ENCODE measurements at places on chromosomes 7 and 10.

DNA sequence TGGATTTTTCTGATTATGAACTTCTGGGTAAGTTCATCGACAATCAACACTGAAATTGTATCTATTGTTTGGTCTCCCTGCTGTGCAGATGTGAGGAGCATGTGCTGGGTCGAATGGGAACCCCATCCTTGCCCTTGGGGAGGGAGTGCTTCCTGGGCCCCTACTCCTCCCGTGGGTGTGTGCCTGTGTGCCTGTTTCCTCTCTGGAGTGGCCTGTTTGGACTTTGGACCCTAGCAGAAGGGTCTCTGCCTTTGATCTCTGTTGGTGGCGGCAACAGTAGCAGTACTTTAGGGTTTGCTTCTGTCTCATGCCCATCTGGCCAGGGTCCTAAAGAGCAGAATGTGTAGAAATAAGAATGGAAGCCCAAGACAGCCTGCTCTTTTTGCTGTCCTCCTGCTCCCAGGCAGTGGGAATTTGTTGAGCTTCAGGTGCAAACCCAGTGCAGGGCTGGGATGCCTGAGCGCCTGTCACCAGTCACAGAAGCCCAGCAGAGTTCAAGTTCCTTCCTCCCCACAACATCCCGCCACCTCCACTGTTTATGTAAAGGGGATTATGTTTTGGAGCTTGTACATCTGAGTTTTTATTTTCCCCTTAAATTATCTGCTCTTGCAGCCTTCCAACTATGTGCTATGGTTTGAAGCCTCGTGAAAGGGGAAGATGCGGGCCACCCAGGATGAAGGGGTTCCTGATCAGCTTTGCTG lies 1.5 kb upstream of the TACR2 start:
- DNase-seq = no peak

- DNase-seq = peak; percentile 77
Measured at GRCh38 chr7:25894902-25895791, 256.9 kb upstream of the NFE2L3 start.

GRCh38 chr7:69654381-69654780 lies 56.1 kb downstream of the AUTS2 start:
- DNase-seq = no peak

DNA sequence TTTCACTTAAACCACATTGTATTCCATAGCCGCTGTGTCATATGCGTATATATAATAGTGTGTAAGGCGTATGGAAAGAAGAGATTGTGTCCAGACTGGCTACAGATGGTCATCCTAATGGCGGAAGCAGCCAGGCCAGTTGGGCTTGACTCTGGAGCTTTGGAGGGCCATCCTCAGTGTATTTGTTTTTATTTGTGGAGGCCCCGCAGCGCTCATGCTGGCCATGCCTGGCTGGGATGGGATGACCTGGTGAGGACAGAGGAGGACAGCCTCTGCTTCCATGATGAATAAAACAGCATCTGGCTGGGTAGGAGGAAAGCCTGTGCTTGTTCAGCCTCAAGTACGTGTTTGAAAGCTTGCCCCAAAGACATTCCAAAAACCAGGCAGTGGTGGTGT lies 220.3 kb downstream of the EBF3 start:
- no peak for DNase-seq

- no peak for DNase-seq
Measured at GRCh38 chr10:129958629-129959543, 5.2 kb downstream of the EBF3 start.

GRCh38 chr10:13049774-13050420 lies 48.4 kb upstream of the CCDC3 start:
- no peak for DNase-seq

DNA sequence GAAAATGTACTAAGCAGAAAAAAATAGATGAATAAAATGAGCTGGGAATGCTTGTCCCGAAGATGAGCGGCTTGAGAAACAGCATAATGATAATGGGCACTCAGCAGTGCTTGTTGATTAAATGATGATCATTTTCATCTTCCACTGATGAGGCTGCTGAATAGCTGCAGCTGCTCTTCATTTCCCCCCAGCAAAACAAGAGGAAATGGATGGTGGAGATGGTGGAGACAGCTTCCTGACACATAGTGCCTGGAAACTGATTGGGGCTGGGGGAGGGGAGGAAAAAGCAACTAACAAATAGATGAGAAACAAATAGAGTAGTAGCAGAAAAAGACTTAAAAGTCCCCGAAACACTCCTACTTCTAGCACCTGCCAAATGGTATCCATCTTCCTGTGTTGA lies 41.4 kb downstream of the MRC1 start:
- no peak for DNase-seq

DNA sequence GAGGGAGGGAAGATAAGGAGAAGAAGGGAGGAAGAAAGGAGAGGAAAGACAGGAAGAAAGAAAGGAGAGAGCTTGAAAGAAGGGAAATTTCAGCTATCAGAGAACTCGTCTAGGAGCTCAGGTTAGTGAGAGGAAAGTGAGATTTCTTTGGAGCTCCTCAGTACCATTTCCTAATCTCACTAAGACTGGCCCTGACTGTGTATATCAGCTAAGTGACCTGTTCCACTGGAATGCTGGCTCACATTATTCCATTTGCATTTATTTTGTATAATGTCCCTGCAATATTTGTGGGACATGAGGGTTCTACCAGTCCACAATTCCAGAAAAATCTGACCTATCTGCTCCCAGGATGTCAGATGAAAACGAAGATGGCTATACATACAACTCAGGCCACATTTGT lies 114.7 kb upstream of the CELF2 start:
- DNase-seq = no peak

Measured in H54 (cell line).